ENCODE measurements at places on chromosomes 6 and 20. TPM values are rescaled to one million over a fixed set of nuclear protein-coding genes. Genes with fewer than 3 reads are reported as not detected.

- no peak for DNase-seq
These were observed 3.6 kb upstream of the BNIP5 start for GRCh38 chr6:36340306-36340617.

GRCh38 chr6:72938104-72938503 lies 287.2 kb downstream of the KHDC1L start:
- DNase-seq: no peak

- DNase-seq: no peak
These were observed 115.4 kb downstream of the PFDN4 start for GRCh38 chr20:54323227-54323734.

Gene ABHD12
- 12.9 TPM for total RNA-seq

Gene WFDC12
- total RNA-seq: not detected

GRCh38 chr6:166540631-166541331 lies 45.7 kb downstream of the RAMACL start:
- no peak for DNase-seq

GRCh38 chr20:62686869-62687830 lies 21.5 kb upstream of the NTSR1 start:
- DNase-seq: no peak

Gene RIMS4
- total RNA-seq: not detected

GRCh38 chr20:48706116-48706656 lies 121.6 kb downstream of the PREX1 start:
- no peak for DNase-seq

DNA sequence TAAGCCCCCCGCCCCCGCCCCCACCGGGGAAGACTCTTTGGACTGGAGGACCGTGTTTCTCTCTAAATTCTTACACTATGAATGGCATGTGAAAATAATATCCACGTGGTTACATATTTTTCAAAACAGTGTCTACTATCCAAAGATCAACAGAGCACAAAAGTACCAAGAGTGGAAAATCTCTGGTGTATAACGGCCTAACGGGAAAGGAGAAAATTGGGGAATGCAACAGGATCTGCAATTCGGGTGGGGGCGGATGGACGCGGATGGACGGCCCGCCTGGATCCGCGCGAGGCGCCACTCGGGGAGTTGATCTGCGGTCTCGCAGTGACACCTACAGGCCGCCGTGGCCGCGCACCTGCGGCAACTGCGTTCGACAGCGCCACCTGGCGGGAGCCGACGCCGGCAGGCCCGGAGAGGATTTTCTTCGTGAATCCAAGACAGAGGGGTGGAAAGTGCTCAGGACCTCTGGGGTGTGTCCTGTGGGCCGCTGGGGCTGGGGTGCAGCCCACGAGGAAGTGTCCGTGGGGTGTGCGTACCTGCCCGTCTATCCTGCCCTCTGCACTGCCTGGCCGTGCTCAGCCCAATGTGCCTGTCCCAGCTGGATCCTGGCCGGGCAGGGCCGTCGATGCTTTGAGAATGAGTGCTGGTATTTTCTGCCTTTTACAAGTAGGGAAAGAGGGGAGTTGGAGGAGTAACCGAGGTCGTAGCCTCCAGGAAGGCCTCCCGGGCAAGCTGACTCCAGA lies 18.6 kb downstream of the ANKRD60 start:
- DNase-seq: peak; percentile 77

Gene C20orf96
- total RNA-seq: 12.6 TPM

- DNase-seq: no peak
These were observed 72.2 kb upstream of the PBOV1 start for GRCh38 chr6:138290423-138290962.

DNA sequence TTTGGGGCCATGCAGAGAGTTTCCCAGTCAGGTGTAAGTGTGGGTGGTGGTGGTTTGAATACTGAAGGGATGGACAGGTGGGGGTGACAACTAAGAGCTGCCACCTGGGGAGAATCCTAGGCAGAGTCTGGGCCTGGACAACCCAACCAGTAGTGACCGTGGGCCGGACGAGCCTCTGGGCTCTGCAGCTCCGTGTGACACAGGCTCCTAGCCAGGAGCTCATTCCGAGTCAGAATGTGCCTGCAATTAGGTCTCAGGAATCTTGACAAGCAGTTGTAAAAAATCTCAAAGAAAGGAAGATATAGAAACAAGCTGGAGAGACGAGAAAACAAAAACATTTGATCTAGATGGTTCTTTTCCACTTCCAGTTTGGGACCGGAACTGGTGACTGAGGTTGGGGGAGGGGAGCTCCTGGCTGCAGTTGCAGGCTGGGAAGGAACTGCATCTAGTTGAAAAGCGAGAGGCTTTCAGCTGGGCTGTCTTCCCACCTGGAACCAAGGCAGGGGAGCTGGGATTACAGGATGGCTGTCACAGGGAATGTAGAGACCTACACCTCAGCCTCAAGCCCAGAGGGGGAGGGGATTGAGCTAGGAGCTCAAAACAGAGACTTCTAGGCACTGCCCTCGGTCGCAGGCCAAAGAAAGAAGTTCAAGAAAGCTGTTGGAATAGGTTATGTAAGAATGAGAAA lies 156.9 kb downstream of the PAX1 start:
- DNase-seq: no peak

Gene MUC21
- total RNA-seq: not detected

Gene PROKR2
- not detected for total RNA-seq

DNA sequence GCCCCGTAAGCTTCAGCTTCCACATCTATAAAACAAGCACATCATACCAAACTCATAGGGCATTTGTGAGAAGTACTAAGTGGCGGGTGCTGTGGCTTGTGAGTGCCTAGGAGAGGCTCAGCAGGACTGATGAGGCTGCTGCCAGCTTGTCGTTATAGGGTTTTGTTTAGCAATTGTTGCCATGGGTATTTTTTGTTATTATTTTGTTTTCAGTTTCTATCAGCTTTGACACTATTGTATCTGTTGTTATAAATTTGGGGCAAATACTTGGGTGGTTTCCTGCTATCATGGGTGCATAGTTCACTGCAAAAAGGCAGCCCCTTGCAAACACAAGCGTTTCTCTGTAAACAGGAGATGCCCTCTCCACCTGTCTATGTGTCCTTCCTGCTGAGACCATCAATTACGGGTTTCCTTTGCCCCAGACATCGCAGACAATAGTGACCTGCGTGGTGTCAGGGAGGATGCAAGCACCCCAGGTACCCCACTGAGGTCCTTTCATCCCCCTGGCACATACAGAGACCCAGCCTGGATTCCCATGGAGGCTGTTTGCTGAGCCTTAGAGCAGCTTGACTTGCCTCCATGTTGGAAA lies 3.1 kb upstream of the CCDC167 start:
- DNase-seq: peak; percentile 33

GRCh38 chr6:29834564-29835436 lies 7.2 kb downstream of the HLA-G start:
- DNase-seq: peak; percentile 40

DNA sequence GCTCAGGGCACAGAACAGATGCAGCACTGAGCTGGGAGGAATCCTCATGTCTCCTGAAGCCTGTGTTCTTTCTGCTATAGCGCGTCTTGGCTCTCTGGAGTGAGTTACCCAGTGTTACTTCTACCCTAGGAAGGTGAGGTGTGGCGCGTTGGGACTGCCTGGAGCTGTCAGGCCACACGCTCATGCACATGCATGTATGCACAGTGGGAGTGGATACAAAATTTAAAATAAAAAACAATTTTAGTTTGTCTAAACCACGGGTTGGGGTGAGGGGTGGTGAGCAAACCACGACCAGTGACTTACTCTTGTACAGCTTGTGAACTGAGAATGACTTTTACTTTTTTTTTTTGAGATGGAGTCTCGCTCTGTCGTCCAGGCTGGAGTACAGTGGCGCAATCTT lies 298.6 kb upstream of the SUPT3H start:
- no peak for DNase-seq

Gene MYB
- total RNA-seq: 26.1 TPM

- DNase-seq: peak; percentile 19
These were observed 57.4 kb upstream of the TFAP2D start for GRCh38 chr6:50655848-50656453.

Gene RPS6KA2
- 1.5 TPM for total RNA-seq

DNA sequence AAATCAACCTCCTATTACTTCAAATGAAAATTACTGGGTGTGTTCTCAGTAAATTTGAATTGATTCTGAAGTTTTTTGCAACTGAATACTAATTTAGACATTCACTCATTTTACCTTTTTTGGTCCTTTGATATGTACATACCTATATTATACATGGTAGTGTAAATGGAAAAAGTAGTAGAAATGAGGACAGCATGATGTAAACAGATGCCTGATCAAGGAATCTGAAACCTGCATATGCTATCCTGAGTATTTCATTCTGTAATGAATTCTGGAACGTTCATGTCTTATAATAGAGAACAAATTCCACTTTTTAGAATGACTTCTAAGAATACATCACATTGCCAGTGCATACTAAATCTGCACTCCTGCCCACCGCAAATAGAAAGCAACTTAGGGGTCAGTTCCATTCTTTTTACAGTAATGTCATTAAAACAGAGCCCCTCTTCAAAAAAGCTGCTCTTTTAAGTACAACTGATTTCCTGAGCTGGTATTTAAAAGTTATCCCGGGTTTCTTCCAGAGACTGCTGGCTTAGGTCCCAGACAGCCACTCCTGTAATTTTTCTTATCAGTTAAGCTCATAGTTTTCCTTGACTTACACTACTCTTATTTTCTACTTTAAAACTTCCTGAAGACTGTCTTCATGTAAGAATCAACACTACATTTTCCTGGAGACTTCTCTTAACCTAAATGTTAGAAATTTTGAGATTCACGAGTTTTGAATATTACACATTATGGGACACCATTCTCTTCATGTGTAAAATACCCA lies 48.4 kb downstream of the MAP3K7 start:
- no peak for DNase-seq

DNA sequence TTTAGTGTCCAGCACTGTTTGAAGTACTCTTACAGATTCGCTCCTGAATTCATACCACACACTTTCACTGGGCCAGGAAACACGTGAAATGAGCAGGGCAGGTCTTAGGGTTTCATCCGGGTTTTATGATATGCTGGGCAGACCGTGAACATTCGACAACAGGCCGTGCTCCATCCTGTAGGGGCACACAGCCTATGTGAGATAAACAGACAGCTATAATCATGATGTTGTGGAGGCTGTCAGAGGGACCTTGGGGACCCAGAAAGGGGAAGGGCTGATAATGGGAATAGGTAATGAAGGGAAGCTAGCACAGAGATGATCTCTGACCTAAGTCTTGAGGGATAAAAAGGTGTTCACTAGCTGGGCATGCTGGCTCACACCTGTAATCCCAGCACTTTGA lies 110.4 kb downstream of the RIN2 start:
- no peak for DNase-seq

Gene PPP1R16B
- 45.4 TPM for total RNA-seq

DNA sequence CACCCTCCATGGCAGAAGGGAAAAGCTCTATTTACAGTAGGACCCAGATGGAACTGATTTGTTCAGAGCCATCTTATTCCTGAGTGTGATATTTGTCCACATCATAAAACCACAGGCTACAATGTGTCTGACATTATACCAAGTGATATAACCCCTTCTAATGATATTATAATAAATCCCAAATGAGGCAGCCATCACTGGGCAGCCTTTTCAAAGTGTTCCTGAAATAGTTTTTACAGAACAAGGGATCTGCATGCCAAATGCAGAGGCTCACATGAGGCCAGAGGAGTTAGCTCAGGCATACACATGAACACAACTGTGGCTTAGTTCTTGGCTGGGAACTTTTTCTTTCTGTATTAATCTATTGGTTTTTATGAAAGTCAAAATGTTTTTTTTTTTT lies 207.7 kb downstream of the MAFB start:
- DNase-seq: no peak

DNA sequence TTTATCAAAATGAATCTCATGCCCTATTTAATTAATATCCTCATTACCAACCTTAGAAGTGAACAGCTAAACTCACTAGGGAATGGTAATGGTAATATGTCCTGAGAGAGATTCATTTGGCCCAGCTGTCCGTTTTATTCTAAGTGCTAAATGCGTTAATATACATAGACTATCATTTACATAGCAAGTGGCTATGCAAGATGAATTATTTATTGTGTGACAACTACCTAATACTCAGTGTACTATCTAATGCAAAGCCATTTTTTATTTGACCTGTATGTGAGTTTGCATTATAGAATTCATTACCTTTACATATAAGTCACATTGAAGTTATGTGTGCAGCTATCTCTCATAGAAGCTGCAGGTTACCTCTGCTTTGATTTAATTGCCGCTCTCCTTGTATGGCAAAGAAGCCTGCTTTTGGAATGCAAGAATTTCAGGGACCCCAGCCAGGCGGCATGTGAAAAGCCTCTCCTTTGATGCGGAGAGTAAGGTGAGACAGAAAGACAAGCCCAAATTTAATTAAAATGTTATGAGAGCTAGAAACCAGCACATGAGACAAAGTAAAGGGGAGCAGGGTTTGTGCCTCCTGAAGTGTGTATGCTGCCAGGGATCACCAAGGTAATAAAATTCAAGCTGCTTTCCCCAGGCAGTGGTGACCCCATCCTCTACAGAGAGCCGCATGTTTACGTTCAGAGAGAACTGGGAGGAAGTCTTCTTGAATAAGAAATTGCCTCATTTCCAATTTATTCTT lies 693.0 kb upstream of the MAP3K7 start:
- DNase-seq: no peak

GRCh38 chr6:2935566-2936291 lies 32.6 kb upstream of the SERPINB9 start:
- no peak for DNase-seq

Gene TRIM10
- total RNA-seq: not detected

DNA sequence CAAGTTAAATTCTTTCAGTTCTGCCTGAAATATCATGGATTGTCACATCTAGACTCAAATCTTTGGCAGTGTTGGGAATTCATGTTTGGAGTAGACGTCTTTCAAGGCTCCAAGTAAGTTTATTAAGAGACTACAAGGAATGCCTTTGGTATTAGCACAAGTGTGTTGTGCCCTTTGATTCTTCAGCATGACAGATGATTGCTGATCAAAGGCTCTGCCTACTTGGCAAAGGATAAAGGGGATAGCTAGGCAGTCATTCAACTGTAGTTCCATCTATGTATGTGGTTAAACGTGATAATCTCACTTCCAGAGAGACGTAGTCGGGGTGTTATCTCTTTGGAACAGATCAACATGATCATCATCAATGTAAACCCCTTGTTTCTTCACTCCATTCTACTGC lies 86.2 kb downstream of the SPTLC3 start:
- DNase-seq: no peak

- DNase-seq: no peak
These were observed 26.5 kb downstream of the IGF2R start for GRCh38 chr6:159995405-159995804.

- no peak for DNase-seq
These were observed 561 bp downstream of the IL22RA2 start for GRCh38 chr6:137172734-137173431.

DNA sequence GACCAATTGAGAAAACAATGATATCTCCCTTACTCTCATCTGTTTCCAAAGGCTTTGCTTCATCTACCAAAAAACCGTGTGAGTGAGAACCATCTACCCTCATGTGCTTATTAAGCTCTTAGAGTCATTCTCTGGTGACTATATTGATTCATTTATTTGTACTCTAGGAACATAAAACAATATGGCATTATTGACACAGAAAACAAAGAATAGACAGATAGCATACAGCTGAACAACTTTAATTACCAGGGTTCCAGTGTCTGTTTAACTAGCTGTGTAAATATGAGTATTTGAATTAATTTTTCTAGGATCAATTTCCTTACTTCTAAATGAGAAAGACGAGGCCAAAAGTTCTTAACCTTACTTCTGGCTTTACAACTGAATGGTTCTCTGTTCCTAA lies 31.3 kb upstream of the HEY2 start:
- no peak for DNase-seq

Gene AIG1
- total RNA-seq: 0.85 TPM
